ENCODE measurements at places on chromosomes 16 and 17.
A peak's percentile ranks its signal among the peaks of the same experiment; 100 is the strongest.

DNA sequence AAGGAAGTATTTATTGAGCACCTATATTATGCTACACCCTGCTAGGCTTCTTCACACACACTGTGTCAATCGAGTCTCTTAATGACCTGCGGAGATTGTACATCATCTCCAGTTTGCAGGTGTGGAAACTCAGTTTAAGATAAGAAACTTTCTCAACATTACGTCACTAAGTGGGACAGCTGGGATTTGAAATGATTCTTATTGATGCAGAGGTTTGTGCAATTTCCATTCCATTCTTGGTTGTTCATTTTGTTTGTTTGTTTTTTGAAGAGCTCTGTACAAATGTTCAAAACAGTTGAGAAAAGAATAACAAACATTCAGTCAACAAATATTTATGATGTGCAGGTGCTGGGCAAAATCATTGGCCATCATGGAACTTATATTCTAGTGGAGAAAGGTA, 84.8 kb downstream of the MAP2K6 start:
- no peak for DNase-seq

- DNase-seq, result peak; percentile 5
These were observed 21.2 kb downstream of the EFCAB5 start for GRCh38 chr17:29962656-29963055.

- DNase-seq, result no peak
These were observed 253.6 kb downstream of the ZFHX3 start for GRCh38 chr16:72794319-72794718.

GRCh38 chr17:19713462-19713861, 2.9 kb downstream of the SLC47A2 start:
- DNase-seq, result peak; percentile 10

DNA sequence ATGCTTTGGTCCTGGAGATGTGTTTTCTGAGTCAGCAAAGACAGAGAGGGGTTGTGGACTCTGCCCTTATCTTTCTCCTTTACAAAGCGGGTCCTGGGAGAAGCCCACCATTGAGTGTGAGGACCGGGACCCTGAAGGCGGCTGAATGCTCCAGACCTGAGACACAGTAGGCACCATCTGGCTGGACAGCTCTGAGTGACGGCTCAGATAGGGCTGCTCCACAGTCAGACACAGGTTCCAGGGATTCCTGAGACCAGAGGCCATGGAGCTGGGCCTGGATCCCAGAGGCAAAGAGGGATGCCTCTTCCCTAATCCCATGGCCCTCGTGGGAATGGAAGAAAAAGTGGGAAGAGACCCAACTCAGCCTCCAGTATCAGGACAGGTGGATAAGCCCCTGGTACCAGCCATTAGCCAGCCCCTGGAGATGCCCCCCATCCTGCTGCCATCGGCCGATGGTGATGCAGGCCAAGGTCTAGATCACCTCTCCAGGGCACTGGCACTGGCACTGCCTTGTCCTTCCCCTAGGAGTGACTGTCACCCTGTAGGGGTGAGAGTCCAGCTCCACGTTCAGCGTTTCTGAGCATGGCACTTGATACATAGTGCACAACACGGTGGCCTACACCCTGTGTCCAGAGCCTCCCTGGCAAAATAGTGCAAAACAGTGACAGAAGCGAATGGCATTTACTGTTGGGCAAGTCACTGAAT, 4.7 kb downstream of the MMP15 start:
- no peak for DNase-seq

GRCh38 chr17:691423-691822, 23.2 kb downstream of the VPS53 start:
- peak; percentile 73 for DNase-seq

- DNase-seq, result no peak
These were observed 9.2 kb downstream of the PIEZO1 start for GRCh38 chr16:88775825-88776224.

- no peak for DNase-seq
These were observed 80.6 kb downstream of the C16orf95 start for GRCh38 chr16:87236516-87237115.

DNA sequence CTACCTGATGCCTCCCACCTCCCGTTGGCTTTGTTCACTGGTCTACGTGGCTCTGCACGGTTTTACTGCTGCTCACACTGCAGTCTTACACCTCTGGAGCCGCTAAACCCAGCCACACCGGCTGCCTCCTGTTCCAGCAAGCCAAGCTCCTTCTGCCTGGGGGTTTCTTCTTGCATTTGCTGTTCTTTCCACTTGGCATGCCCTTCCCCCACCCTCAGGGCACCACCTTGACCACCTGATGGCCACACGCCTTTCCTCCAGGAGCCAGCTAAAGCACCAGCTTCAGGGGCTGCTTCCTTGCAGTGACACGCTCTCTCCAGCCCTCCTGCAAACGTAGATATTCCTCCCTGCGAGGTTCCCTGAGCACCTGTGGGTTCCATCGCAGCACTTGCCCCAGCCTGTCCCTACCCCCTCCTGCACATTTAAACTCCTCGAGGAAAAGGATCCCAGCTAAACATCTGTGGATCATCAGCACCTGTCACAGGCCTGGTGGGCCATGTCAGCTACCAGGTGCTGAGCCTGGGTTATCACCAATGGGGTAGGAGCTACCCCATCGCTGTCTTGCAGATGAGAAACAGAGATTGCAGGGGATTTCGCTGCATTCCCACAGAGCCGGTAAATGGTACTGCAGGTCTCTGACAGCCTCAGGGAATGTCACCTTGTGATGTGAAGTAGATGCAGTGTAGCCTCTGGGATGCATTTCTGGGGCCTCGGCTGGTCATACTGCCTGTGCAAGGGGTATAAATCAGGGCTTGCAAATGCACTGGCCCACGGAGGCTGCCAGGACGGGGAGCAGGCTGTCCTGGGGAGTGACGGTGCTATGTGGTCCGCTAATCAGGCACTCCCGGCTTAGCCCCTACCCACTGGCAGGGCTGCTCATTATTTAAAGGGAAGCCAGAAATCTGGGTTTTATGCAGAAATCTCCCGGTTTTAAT, 285.2 kb downstream of the CPPED1 start:
- DNase-seq, result no peak

- DNase-seq, result peak; percentile 2
These were observed 16.4 kb upstream of the MARCHF10 start for GRCh38 chr17:62824290-62825131.

DNA sequence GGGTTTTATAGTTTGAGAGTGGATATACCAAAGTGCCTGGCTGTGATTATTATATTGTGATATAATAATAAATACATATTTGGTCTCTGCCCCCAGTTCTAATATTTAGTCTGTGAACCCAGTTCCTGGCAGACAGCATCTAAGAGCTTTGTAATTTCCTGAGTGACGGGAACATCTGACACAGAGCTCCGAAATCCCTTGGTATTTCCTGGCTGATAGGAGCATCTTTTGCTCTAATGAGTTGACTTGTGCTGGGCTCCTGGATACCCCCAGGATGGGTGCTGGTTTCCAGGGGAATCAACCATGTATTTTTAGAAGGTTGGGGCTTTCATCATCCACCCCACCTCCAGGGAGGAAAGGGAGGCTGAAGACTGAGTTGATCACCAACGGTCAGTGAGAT, 187.3 kb downstream of the CDH13 start:
- no peak for DNase-seq

GRCh38 chr16:22194707-22195444, 11.2 kb upstream of the EEF2K start:
- DNase-seq, result no peak

DNA sequence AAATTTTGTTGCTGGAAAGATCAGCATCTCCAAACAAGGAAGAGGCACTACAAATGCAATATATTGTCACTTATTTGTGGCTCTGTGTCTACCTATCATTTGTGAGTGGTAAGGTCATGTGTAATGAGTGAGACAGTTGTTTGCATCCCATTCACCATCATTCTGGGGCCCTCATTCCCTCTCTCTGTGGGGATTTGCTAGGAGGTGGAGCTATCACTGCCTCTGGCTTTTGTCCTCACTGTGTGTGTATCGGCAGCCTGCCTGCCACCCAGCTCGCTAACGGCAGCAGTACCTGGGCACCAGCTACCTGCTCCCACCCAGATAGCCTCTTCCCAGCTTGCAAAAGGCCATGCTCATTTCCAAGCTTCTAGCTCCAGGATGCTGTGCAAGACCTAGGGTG, 379.2 kb upstream of the ZFHX3 start:
- DNase-seq, result no peak

DNA sequence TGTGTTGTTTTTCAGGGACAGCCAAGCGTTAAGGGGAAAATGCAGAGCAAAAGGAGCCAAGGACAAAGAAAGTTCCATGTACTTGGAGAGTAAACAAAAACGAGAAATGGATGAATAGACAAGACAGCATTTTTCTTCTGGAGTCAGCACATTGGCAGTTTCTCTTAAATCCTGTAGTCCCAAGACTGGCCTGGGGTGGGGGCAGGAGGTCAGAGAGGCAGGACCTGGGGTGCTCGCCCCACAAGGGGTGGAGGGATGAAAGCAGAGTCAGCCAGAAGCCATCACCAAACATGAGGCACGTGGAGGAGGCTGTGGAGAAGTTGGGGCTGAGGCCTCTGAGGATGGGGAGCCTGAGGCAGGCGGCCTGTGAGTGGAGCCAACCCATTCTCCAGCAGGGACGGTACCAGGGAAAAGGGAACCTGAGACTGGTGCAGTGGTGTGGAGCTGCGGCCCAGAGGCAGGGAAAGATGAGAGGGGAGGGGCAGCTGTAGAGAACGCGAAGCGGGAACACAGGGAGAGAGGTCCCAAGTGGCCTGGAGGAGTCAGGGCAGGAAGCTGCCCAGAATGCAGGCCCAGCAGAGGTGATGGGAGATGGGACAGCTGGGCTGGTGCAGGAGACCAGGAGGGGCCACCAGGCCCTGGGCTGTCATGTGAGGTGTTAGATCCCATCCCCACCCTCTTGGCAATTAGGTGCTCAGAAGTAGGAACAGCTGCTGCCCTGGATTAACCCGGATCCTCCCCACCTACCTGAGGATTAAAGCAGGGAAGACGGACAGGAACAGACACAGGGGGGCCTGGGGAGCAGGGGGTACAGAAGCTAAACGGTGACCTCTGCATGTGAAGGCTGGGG, 3.3 kb downstream of the TLCD3B start:
- DNase-seq, result no peak

DNA sequence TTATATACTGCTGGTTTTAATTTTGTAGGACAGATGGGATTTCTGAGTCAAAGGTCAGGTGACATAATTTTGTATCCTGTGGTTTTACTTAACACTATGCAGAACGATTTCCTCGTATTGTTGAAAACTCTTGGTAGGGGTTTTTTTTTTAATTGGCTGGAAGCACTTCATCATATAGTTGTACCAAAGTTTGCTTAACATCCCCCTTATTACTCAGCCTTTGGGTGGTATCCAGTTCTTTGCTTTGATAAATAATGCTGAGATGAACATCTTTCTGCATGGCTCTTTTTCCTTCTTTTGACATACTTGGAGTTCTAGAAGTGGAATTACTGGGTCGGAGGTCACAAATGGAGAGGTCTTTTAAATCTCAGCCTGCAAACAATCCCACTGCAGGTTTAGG, 419.1 kb downstream of the MAF start:
- DNase-seq, result no peak

DNA sequence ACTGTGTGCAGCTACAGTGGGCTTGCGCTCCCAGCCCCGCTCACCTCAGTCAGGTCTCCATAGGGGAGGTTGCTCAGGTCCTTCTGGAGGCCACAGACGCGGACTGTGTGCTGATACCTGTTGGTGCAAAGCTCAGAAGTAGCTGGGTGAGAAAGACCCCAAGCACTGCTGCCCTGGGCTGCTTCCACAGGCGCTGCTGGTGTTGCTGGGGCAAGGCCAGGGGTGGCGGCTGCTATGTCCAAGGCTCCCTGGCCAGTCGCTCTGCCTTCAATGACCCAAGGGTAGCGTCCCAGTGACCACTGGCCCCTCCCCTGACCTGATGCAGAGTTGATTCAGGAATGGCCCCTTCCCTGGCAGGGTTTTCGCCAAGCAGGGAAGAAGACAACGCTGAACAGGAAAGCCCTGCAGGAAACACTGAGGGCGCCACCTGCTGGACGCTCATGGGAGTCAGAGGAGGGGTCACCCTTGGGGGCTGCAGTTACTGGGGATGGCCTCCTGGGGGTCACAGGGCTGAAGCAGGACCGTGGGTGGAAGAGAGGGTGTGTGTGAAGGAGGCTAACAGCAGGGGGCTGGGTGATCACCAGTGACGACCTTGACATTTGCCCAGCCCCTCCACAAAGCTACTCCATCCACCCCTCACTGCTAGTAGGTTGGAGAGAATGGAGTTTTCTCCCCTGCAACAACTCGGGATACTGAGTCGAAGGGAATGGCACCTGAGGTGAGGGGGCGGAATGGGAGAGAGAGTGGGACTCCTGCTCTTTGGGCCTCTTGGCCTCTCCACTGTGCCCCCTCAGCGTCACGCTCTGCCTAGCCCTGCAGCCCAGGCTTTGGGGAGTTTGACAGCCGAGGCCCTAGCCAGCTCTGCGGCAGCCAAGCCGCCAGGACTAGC, 38.3 kb downstream of the ABCC12 start:
- peak; percentile 51 for DNase-seq

GRCh38 chr16:68388124-68388523, 60.2 kb downstream of the SMPD3 start:
- DNase-seq, result no peak

DNA sequence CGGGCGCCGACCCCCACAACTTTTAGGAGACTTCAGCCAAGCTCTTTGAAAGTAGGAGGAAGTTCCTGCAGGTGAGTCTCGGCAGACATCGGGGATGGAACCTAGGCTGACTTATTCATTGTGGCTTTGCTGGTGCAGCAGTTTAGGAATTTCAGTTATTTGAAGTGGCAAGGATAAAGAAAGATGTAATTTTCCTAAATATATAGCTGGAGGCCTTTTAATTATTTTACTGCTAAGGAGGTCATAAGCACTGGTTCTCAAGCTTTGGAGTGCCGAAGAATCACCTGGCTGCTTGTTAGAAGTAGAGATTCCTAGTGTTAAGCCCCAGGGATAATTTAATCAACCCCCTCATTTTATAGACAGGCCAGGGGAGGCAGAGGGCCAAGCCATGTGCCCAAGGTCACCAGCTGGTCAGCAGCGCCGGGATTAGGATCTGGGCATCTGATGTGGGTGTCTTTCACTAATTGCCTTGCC, 28.9 kb upstream of the BCAR1 start:
- no peak for DNase-seq
